ENCODE measurements at places on chromosomes 4 and X. TPM values are rescaled to one million over a fixed set of nuclear protein-coding genes. Genes with fewer than 3 reads are reported as not detected.

GRCh38 chr4:105373324-105373723, 100.5 kb downstream of the PPA2 start:
- H3K4me1 ChIP-seq: peaks cover 21% of the 10 kb centered on the region
- no peak overlapping the region for H3K4me3 ChIP-seq
- DNase-seq: no peak
- peaks cover 9% of the 10 kb centered on the region for H3K36me3 ChIP-seq
- H3K27me3 ChIP-seq: no peaks in the 10 kb centered on the region
- no peak overlapping the region for H3K27ac ChIP-seq

- H3K27ac ChIP-seq: no peak overlapping the region
- H3K36me3 ChIP-seq: no peaks in the 10 kb centered on the region
- peak overlapping the region; percentile 34 for H3K4me3 ChIP-seq
- no peaks in the 10 kb centered on the region for H3K4me1 ChIP-seq
Observed at GRCh38 chr4:110586131-110586850, 36.6 kb downstream of the PITX2 start.

GRCh38 chr4:163649557-163650091, 155.1 kb downstream of the TMA16 start:
- H3K27ac ChIP-seq: no peak overlapping the region
- H3K27me3 ChIP-seq: no peaks in the 10 kb centered on the region
- DNase-seq: no peak
- no peaks in the 10 kb centered on the region for H3K4me1 ChIP-seq
- H3K36me3 ChIP-seq: no peaks in the 10 kb centered on the region

- H3K27ac ChIP-seq: no peak overlapping the region
- no peaks in the 10 kb centered on the region for H3K27me3 ChIP-seq
- no peak for DNase-seq
- H3K4me3 ChIP-seq: no peak overlapping the region
Observed at GRCh38 chr4:181958446-181958845, 284.8 kb upstream of the TENM3 start.

GRCh38 chr4:89324671-89325070, 17.1 kb upstream of the GPRIN3 start:
- no peaks in the 10 kb centered on the region for H3K36me3 ChIP-seq
- H3K4me3 ChIP-seq: no peak overlapping the region
- H3K4me1 ChIP-seq: no peaks in the 10 kb centered on the region
- no peak for DNase-seq
- H3K27me3 ChIP-seq: no peaks in the 10 kb centered on the region

The PABPC1L2B gene
- total RNA-seq: not detected

DNA sequence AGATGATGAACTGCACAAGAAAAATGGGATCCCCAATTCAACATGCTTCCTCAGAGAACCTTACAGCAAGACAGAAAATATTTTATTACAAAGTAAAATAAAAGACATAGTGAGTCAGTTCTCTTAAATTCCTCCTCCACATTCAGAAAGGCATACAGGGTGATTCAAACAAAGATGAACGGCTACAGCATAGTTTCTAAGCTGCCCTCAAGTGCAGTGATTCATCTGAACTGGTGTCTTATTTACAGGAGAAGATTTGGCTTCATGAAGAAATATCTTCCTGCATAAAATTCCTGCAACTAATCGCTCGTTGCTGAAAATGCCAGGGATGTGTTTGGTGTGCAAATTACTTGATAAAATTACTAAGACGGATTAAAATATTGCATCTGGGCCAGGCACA, 103.6 kb downstream of the PRKX start:
- H3K36me3 ChIP-seq: peaks cover 9% of the 10 kb centered on the region
- H3K4me3 ChIP-seq: no peak overlapping the region

DNA sequence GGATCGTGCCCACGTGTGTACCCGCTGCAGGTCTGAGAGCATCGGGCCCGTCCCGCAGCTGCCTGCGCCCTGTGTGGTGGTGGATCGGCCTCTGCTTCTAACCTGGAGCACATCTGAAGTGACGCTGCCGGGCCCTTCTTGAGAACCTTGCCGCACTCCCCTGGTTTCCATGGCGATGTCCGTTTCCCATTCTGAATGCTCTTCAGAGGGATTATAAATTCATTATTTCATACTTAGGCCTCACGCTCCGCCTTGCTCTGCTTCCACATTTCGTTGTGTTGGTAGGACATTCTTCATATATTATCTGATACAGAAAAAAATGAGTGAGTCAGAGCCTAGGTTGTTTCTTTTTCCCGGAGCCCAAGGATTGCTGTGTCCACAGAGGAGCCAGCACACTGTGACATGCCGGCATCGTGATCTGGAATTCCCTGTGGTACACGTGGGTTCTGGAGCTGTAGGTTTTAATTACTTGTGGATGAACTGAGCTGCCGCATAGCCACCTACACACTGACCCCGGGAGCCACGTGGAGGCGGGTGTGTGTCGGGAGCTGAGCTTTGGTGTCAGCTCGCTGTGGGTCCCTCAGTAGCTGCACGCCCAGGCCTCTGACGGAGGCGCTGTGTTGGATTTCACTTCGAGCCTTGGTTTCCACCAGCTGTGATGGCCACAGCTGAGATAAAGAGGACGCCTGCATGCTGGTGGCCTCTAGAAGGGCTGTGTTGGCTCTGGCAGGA, 63.4 kb downstream of the PSAPL1 start:
- no peaks in the 10 kb centered on the region for H3K36me3 ChIP-seq
- no peaks in the 10 kb centered on the region for H3K27me3 ChIP-seq
- H3K4me3 ChIP-seq: no peak overlapping the region
- peak overlapping the region; percentile 32 for H3K27ac ChIP-seq
- no peak for DNase-seq

GRCh38 chrX:10482261-10482660, 138.1 kb downstream of the MID1 start:
- H3K36me3 ChIP-seq: no peaks in the 10 kb centered on the region
- H3K4me3 ChIP-seq: no peak overlapping the region
- DNase-seq: no peak
- peak overlapping the region; percentile 50 for H3K27ac ChIP-seq

The STS gene
- 4.6 TPM for total RNA-seq

GRCh38 chr4:3085948-3086670, 11.6 kb downstream of the HTT start:
- no peak overlapping the region for H3K4me3 ChIP-seq
- H3K4me1 ChIP-seq: peaks cover 30% of the 10 kb centered on the region
- H3K27ac ChIP-seq: no peak overlapping the region
- H3K27me3 ChIP-seq: no peaks in the 10 kb centered on the region
- DNase-seq: no peak

The SPIN2A gene
- total RNA-seq: 0.17 TPM

Measured in esophagus muscularis mucosa (tissue), 4 donors.